Right renal cortex interstitium (tissue), 3 donors: ENCODE measurements at places on chromosomes 16 and 17.

- no peak for DNase-seq
Measured at GRCh38 chr16:4933871-4934395, 3.0 kb downstream of the PPL start.

DNA sequence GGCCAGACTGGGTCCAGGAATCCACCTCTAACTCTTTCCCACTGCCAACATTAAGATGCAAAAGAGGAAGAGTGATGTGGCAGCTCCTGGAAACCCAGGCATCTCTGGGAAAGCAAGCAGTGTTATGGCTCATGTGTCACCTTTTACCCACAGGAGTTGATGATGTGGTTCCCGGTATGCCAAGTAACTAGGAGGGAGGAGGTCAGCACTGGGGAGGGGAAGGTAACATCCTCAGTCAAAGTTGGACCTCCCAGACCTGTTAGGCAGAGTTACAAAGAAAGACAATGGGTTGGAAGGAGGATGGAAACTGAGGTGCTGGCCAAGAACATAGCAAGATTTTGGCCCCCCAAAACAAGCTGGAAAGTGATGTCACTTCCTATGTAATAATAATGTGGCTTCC, 11.4 kb downstream of the KRABD2 start:
- no peak for DNase-seq

DNA sequence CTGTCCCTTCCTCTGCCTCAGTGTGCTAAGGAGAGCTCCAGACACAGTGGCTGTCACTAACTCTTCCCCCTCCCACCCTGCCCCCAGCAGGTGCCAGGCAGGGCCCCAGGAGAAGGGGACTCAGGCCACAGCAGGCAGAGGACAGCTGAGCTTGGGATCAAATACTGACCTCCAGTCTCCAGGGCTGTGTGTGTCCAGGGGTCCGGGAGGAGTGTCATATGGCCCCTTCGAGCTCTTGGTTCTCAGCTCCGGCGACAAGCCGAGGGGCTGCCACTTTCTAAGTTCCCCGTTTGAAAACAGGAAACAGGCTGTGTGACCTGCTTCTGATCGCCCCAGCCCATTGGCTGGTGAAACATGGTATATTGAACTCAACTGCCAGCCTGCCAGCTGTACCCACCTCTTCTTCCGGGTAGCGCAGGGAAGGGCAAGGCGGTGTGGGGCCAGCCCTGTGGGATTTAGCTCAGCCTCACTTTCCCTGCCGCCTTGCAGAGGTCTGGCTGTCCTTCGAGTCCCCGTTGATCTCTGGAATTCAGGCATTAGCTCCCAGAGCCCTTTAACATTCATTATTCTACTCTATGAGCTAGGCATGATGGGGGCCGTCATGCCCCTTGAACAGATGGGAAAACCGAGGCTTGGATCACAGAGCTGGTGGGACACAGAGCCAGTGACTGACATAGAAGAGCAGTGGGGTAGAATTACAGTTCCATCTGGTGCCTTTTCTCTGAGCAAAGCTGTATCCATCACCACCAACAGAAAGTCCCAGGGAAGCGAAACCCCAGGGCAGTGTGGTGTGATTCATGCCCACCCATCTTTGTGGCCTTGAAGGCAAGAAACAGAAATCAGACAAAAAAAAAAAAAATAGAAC, at the start of gene SNX20:
TSS of gene SNX20 (minus strand) at position 292 of the 865 bp plus-strand sequence. CDS start 3,786 bp downstream, outside the sequence.
- no peak for DNase-seq

- no peak for DNase-seq
Measured at GRCh38 chr17:13594310-13594709, 7.4 kb downstream of the HS3ST3A1 start.

DNA sequence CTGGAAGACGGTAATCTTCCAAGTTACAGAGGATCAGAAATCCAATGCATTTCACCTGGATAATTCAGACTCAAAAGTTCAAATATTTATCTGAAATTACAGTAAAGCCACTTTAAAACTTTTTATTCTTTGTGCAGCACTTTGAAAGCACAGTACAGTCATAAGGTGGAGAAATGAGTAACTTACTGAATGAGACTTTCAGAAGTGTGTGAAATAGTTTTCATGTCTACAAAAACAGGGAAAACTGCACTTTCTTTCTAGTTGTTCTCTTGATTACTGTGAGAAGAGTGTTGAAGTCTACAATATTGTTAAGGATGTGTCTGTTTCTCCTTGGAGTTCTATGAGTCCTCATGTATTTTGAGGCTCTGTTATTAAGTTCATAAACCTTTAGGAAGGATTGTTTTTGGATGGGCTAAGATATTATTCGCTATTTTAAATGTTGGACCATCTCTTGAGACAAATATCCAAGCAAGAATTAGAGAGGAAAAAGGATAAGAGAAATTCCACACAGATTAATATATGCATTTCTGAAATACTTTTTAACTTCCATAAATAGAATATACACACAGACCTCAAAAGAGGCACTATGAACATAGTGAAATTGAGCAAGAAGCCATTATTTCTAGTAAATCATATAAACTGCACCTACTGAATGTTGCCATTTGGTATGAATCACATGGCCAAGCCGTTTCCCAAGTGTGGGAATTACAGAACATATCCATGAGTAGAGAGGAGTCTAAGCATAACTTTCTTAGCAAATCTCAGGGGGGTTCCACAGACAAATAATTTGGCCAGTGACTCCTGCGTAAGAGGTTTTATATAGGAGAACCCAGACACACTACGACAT, 83.6 kb upstream of the PLEKHM1 start:
- DNase-seq: no peak

GRCh38 chr17:76382803-76383545, 1.4 kb upstream of the SPHK1 start:
- DNase-seq: no peak

DNA sequence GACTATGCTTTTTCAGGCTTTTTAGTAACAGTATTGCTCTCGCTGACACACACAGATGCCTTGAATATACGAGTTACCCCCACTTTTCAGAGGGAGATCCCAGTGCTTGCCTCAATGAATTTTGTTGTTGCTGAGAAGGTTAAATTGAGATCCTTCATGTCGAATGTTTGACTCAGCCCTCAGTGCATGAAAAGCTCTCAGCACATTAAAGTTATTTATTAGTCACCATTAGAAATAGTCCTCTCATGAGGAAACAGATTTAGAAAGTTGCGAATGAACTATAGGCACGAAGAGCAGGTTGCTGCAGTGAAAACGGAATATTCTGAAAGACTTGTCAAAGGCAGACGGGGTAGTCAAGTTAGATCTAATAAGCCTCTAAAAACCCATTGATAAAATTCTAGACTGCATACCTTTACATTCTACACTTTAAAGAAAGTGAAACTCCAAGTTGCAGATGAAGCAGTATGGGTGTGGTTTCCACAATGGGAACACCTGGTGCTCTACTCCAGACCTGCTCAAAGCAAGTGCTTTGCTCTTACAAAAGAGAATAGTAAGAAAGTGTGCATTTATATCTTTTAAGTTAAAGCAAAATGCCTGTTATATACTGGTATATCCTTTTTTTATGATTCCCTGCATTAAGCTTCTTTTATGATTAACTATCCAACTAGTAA, 238.1 kb downstream of the MAF start:
- DNase-seq: no peak

DNA sequence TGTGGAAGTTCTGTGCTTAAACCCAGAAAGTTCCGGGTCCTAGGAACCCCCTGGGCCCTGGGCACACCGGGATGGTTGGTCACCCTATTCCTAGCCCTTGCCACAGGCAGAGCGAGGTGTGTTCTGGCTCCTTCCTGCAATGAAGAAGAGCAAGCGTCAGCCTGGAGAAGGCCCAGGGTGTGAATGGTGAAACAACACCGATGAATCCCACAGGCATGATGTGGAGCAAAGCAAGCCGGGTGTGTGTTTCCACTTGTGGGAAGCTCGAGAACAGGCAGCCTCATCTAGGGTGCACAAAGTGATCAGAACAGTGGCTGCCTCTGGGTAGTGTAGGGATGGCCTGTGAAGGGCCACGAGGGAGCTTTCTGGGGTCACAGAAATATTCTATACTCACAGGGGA, 13.8 kb downstream of the KCNG4 start:
- DNase-seq: no peak
